Urothelium cell line (cell line): ENCODE measurements at places on chromosomes 2 and 18.
A peak's percentile ranks its signal among the peaks of the same experiment; 100 is the strongest.

GRCh38 chr2:6290217-6291015 lies 575.3 kb downstream of the CMPK2 start:
- DNase-seq: no peak

DNA sequence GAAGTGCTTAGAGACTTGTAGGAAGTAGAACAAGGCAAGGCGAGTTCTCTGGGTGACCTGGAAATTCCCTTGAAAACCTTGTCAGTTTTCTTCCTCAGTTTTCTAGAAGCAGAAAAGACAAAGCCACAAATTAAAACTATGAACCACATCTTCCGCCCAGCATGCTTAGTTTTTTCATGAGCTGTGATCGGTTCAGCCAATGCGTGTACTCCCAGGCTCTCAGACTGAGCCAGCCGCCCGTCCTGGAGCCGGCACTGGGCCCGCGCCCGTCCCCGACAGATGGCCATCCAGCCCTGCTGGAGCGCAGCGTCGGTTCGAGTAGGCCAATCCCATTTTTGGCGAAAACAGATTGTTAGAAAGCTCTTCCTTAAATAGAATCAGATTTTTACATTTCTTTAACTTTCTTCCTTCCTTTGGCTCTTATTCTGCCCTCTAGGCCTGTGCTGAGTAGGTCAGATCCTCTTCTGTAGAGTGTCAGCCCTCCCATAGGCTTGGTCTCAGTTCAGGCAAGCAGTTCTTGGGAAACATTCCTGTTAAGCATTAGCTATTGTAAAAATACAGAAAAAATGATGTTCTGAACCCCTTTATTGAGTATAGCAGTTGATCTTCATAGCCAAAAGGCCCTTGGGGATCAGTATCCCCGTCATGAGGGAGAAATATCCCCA lies 112.5 kb downstream of the NCK2 start:
- DNase-seq: no peak

DNA sequence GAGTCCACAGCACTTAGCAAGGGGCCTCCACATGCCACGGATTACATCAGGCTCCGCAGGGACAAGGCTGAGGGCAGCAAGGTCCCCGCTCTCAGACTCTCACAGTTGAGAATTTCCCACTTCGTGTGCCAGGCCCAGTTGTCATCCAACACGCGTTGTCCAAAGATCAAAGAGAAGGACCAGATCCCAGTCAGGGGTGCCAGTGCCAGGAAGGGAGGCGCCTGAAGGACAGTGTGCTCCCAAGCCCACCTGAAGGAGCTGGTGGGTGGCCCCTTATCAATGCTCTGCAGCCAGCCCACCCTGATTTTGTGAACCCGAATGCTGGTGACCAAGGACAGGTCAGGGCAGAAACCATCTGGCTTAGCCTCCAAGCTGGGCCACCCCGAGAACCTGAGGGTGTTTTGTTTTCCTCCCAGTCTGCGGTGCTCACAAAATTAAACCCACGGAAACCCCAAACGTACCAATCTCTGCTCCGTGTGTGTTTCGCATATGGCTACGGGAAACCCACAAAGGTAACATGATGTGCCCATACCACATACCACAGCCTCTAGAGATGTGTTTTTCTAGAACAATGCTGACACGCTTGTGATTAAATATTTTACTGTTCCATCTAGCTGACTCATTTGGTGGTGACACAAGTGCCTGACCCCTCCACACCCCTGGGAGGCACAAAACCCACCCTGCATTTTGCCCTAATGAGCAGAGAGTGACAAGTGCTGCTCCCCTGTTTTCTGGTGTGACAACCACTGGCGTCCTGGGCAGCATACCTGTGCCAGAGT lies 24.5 kb downstream of the CRACDL start:
- DNase-seq: peak; percentile 55

DNA sequence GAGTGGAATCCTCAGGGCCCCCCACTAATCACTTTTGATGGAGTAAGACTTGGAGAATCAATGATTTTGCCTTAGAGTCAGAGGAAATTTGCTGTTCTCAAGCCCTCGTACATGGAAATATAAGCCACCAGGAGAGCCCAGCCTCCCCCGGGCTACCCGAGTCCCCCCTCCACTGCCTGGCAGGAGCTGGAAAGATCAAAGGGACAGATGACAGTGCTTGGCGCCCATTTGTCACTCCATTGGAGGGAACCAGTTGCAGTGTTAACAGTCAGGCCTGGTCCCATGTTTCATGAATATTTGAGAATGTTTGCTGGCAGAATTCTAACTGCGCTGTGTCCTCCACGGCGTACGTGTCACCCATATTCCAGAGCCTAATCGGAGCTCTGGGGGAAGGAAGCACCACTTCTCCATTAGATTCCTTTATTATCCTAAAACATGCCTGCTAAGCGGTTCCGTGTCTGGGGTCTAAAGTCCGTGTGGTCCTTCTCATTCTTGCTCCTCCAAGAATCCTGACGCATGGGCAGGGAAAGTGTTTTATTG lies 202.4 kb downstream of the KLHL29 start:
- no peak for DNase-seq

DNA sequence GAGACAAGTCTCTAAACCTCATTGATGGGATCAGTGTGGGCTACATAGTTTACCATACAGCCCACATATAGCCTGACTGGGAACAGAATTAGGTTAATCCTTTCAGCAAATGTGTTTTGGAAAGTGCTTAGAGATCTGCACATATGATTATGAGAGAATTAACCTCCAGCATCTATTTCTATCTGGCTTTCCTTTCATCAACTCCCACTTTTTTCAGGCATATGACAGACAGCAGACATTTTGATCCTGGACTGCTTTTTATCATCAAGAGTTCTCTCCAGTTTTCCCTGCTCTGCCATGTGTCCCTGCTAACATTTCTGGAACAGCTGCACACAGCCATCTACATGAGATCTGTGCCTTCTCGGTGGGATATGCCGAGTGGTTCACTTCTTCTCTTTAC lies 139.5 kb upstream of the LRP1B start:
- DNase-seq: no peak

GRCh38 chr2:238415036-238415764 lies 11.5 kb upstream of the ASB1 start:
- no peak for DNase-seq

DNA sequence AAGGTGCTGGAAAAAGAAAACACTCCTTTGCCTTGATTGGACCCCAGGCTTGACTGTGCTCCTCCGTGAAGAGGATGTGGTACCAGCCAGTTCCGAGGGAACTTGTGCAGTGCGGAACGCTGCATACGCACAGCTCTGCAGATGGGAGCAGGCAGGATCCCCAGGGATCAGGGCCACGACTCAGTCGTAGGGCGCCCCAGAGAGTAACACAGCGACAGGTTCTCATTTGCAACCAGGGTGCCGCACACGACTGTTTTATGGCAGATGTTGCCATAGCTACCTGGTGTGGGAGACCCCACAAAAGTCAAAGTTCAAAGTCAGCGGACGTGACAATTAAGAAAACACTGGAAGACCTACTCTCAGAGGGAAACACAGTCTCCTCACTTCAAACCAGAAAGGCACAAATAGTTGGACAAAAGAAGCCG lies 779 bp downstream of the MALL start:
- no peak for DNase-seq

DNA sequence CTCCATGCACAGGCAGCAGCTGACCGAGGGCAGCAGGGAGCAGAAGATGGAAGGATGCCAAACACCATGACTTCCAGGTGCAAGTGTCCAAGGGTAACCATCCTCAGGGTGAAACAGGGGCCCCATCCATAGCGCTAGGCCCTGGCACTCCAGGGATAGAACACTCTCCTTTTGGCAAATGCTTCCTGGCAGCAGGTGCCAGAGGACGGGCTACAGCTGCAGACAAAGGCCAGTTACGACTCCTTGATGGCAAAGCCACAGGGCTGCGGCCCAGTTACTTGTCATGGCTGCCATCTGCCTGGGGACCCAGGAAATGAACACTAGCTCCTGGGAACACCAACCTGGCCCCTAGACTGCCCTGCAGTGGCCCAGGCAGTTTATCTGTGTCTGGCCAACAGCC lies 178.8 kb downstream of the TMEM163 start:
- no peak for DNase-seq

- DNase-seq: peak; percentile 68
Observed at GRCh38 chr18:47263430-47264307, 12.2 kb upstream of the SKOR2 start.

- no peak for DNase-seq
Observed at GRCh38 chr2:96324721-96325040, 436 bp upstream of the ITPRIPL1 start.

DNA sequence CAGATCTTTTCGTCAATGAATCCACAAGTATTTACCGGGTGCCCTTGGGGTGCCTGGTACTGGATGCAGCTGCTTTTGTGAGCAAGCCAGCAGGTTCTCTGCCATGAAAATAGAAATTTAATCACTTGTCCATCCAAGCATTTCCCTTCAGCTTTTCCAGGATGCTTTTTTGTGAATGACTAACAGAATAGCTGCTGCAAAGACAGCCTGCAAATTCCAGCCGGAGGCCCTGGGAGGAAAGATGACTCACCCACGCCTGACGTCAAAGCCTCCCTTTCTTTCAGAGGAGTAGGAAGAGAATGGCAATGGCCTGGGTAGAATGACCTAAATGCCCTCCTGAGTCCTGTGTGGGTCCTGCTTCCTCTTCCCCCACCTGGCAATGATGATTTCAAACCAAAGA lies 111.9 kb downstream of the AP1S3 start:
- peak; percentile 92 for DNase-seq

- DNase-seq: no peak
Observed at GRCh38 chr2:98134172-98135005, 47.4 kb downstream of the VWA3B start.

DNA sequence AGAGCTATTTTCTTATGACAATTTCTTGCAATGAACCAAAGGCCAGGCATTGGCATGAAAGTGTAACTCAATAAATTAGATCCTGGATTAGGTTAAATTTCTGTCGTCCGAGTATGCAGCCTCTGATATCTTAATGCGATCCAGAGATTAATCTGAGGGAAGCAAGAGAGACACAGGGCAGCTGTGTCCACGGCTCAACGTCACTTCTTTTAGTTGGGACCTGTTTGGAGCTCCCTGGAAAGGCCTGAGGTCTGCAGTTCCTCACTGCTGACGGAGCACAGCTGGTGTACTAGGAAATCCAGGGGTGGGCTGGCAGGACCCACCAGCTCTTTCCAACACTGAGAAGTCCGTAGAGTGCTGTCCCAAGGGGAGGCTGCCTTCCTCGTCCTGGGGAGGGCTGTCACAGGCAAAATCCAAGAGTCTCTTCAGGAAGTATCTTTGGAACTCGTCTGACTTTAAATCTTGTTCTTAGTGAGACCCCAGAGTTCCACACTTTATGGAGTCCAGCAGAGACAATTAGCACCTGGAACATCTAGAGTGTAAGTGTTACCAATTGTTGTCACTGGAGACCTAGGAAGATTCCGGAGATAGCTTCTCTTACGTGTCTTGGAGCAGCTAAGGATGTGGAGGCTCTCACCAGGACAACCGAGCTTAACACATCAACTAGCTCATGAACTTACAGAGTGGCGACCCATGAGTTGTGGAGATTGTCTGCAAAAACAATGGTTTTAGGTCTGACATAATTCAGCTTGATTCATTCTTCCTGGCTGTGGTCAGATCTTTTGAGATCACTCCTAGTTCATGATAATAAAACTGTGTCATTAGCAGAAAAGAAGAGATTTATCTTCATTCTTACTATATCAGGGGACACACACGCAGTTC lies 173.7 kb downstream of the ACKR3 start:
- peak; percentile 52 for DNase-seq

DNA sequence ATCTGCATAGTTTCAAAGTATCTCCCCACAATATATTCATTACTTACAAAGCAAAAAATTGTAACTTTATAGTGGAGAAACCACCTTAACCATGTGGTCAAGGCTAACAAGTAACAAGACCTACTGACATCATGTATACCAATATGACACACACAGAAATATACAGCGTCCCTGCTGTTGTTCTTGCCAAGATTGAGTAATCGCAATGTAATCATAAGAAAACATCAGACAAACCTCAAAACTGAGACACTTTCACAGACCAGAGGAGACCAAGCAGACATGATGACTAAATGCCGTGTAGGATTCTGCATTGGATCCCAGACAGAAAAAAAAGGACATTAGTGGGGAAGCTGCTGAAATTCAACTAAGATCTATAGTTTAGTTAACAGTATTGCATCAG lies 123.0 kb downstream of the ACAA2 start:
- peak; percentile 25 for DNase-seq

GRCh38 chr18:3452750-3453539 lies 3.0 kb downstream of the TGIF1 start:
- DNase-seq: no peak

DNA sequence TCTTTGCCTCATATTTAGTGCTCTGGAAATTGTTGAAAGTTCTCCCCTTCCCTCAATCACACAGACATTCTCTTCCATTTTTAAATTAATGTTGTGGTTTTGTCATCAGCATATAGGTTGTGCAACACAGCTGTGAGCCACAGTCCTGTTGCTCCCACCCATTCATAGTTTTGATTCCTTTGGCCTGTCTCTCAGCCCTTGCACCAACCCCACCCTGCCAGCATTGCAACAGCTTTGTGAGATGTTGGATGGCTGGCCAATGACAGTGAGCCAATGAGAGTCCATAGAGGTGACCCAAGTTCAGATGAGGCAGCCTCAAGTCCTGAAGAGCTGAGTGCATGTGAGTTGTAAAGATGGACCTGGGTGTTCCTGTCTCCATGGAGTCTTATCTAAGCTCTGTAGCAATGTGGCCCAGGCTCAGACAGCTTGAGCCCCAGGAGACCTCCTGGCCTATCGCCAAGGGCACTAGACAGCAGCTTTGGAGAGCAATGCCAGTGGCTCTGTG lies 775.5 kb downstream of the RNF144A start:
- DNase-seq: no peak
